NT2/D1 (cell line): ENCODE measurements at places on chromosomes 12 and 14.

- no peak for DNase-seq
Observed at GRCh38 chr12:57927086-57927485, 14.3 kb upstream of the ATP23 start.

- no peak for DNase-seq
Observed at GRCh38 chr14:37246427-37246829, 48.7 kb downstream of the MIPOL1 start.

DNA sequence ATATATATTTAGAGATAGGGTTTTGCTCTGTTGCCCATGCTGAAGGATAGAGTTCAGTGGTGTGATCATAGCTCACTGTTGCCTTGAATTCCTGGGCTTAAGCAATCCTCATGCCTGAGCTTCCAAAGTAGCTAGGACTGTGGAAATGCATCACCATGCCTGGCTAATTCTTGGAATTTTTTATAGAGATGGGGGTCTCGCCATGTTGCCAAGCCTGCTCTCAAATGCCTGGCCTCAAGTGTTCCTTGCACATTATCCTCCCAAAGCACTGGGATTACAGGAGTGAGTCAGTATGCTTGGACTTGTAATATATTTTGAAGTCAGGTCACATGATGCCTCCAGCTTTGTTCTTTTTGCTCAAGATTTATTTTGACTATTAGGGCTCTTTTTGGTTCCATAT is 178.0 kb downstream of the RPAP3 start:
- DNase-seq, result no peak

GRCh38 chr12:26032290-26032689 is 73.8 kb downstream of the RASSF8 start:
- no peak for DNase-seq

GRCh38 chr14:54735424-54735823 is 167.2 kb downstream of the GCH1 start:
- no peak for DNase-seq

GRCh38 chr12:46361667-46362034 is 10.9 kb downstream of the SLC38A2 start:
- DNase-seq, result no peak

DNA sequence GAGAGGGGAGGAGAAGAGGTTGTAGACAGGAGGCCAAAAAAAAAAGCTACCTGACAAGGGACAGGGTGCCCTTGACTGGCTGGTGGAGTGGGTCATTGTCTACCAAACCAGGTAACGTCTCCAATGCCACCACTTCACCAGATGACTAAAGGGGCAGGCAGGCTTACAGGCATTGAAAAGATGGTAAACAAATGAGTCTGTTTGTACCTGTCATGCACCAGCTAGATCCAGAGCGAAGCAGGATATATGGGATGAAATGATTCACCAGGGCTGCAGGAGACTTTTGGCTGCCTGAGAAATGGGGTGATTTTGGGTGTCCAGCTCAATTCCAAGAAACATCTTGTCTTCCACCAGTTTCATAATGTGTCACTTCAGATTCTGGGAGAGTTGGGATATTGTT is 4.0 kb downstream of the C12orf54 start:
- DNase-seq, result no peak

- DNase-seq, result no peak
Observed at GRCh38 chr12:57918147-57918546, 23.2 kb upstream of the ATP23 start.

DNA sequence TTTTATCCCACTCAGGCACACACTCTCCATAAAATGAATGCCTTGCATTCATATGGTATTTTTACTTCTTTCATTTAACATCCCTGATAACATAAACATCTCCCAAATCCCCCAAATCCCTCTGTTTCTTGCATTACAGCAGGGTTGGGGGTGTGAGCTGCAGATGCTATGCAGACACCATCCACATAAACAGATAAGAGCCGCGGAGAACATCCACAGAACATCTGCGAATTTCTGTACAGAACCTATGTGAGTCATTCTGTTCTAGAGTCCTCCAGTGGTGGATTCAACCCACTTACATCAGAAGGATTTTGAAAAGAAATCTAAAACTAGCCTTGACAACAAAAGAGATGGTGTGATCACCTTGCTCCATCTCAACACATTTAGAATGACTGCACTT is 20.3 kb downstream of the FBLN5 start:
- no peak for DNase-seq

DNA sequence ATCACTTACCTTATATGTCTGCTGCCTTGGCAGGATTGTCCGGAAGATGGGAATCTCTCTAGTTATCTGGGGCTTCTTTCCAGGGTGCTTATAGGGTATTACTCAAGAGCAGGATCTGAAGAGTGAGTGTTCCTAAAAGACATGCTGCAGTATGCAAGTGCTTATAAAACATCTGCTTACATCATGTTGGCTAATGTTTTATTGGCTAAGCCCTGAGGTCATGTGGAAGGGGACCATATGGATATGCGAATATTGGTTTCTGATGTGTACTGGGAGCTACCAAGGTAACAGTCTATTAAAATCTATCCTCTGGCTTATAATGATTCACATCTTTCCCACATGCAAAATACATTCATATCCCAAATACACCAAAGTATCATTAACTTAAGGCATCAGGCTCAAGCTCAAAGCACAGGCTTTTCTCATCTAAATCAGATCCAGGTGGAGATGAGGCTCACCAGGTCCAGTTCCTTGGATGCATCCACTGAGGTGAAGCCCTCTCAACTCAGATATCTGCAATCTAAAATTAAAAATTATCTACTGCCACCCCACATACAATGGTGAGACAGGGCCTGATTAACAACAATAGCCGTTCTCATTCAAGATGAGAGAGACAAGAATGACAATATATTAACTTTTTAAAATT is 29.8 kb downstream of the LRRIQ1 start:
- no peak for DNase-seq

GRCh38 chr14:92309968-92310530 is 12.9 kb upstream of the SLC24A4 start:
- DNase-seq, result no peak

DNA sequence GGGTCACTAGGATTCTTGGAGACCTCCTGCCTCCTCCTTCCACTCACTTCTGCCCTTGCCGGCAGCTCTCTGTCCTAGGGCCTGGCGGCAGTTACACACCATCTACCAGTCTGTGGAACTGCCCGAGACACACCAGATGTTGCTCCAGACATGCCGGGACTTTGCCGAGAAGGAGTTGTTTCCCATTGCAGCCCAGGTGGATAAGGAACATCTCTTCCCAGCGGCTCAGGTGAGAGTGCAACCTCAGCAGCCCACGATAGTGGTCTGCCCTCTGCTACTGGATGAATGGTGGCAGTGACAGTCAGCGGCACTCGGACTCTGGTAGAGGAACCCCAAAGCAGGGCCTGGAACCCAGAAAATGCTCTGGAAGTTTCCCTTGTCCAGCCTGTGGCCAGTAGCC is 1.3 kb downstream of the ACADS start:
- no peak for DNase-seq

- peak; percentile 93 for DNase-seq
Observed at GRCh38 chr12:26097046-26097878, 27.6 kb downstream of the BHLHE41 start.

DNA sequence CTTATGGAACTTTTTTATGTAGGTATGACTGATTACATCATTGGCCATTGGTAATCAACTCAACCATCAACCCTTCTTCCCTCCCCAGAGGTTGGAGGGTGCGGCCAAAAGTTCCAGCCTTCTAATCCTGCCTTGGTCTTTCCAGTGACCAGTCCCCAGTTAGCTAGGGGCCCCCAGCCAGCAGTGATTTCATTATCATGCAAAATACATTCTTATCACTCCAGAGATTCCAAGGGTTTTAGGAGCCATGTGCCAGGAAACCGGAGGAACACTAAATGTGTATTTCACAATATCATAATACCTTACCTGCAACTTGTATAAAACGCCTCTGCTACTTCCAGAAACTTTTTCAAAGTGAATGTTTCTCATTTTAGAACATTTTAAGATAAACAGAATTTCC is 181.5 kb upstream of the PELI2 start:
- DNase-seq, result peak; percentile 44
